ENCODE measurements at places on chromosomes 7 and 10.

DNA sequence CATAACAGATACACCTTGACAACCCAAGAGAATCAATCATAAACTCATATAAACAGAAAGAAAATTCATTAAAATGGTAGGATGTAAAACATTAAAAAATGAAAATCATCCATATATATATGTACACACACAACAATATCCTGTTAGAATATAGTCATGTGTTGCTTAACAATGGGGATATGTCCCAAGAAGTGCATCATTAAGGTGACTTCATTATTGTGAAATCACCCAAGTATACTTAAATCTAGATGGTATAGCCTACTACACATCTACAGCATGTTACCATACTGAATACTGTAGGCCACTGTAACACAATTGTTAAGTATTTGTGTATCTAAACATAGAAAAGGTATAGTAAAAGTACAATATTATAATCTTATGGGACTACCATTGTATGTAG lies 115.8 kb upstream of the TMEM168 start:
- no peak for DNase-seq

DNA sequence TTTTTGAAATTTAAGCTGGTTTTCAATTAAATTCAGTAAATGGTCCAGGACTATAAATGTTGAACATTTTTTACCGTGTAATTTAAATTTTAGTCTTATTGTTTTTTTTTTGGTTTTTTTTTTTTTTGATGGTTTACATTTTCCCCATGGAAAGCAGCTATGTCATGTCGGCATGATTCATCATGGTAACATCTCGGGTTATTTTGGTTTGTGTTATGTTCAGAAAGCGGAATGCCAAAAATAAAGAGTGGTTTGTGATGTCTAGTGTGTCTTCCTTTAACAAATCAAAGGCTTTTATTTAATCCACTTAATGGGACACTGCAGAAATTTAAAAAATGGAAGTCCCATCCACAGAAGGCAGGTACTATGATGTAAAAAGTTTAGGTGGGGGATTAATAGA lies 58.5 kb downstream of the TRUB1 start:
- no peak for DNase-seq

GRCh38 chr10:101110856-101111523 lies 20.1 kb upstream of the TLX1 start:
- no peak for DNase-seq

DNA sequence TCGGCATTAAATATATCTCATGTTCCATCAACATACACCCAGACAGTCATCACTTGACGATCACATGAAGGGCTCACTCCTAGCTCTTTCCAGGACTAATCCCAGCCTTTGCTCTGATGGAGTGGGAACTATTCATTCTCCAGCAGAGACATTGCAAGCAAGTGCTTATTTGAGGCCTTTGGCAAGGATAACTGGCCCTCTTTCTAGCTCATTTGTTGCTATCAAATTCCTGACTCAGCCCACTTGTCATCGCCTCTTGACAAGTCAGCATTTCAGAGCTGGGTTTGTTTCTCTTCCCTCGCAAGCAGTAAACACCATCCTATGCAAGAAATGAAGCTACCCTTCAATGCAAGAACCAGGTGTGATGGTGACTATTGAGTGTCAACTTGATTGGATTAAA lies 1165.7 kb upstream of the AUTS2 start:
- no peak for DNase-seq

GRCh38 chr7:155449869-155450557 lies 7.9 kb upstream of the EN2 start:
- no peak for DNase-seq

DNA sequence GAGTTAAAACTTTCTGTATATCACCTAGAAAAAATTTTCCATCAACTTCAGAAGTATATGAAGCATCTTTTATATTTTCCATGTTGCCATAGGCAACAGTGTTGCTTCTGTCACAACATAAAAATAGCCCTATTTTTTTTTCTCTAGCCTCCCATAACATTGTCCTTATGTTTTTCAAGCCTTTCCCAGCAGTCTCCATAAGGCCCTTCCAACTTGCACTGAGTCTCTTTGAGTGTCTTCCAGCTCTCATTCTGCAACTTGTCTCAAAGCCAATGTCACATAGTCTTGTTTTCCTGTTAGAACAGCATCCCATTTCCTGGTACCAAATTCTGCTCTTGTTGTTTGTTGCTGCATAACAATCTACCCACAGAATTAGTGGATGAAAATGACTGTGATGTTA lies 1055.5 kb upstream of the GHITM start:
- no peak for DNase-seq

DNA sequence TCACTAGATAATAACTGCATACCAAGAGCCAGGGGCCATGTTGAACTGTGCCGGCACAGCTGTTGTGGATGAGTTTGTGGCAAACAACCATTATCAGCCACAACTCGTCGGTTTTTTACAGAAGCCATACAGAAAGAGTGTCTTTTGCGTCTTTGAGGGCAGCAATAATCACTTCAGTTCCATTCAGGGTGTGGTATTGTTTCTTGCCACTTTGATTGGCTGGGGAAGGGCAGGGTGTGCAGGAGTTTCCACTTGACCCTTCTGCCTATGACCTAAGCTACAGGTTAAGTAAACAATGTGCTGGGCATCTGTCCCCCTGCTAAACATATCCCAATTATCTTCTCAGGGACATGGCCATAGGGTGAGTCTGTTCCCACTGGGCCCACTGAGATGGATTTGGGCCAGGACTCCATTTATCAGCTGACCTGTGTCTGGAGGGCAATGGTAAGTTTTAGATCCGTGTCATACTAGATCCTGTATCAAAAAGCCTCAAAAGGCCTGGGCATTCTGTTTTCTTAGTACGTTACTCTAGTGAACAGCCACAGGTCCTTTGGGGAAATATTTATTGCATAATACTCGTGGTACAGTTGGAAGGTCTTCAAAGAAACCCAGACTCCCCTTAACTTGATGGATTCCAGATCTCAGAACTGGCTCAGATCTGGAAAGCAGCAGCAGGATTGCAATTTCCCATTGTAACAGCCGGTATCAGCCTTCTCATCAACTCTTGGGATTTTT lies 15.9 kb downstream of the ZNF3 start:
- no peak for DNase-seq

GRCh38 chr7:93228302-93228701 lies 2.0 kb upstream of the HEPACAM2 start:
- peak; percentile 6 for DNase-seq
